ENCODE measurements at places on chromosomes 11 and 22.

DNA sequence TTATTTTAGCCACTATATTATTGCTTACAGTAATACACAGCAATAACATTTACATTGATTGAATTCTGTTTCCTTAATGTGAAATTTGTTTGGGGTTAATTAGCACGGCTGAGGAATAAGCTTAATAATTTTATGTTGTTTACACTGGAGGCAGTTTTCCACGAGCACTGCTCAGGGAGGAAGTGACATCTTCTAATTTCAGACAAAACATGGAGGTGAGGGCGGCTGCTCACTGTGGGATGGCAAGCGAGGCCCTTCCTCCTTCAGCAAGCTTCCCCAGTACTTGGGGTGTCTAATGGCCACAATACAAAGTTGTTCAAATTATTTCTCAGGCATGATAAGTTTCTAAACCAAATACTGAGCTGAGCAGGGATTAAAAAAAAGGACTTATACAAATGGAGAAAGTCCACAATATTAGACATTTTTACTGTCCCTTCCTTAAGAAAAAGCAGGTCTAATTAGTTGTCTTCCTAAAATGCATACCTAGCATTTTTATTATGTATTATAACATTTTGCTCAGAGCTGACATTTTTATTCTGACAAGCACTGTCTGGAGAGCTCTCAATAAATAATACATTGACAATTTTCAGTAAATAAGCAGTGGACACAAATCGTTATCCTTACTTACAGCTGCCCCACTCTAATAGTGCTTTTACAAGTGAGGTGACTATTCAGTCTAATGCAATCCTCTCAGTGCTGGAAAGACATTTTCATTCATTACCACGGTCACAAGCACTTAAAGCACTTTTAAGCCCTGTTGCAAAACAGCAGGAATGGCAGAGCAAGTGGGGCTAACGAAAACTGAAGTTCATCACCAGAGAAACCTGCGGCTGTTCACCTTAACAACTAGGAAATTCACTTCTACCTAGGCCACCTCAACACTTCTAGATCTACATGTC, 56.2 kb downstream of the SOX6 start:
- DNase-seq = no peak

GRCh38 chr11:96680211-96681018, 290.6 kb downstream of the JRKL start:
- no peak for DNase-seq

GRCh38 chr11:104858882-104859775, 39.1 kb downstream of the CASP12 start:
- no peak for DNase-seq

GRCh38 chr11:95085117-95085816, 4.4 kb upstream of the ENDOD1 start:
- no peak for DNase-seq

- DNase-seq = peak; percentile 58
Measured at GRCh38 chr11:72238040-72238450, 5.9 kb downstream of the PHOX2A start.

GRCh38 chr22:50210378-50211139, 9.7 kb downstream of the SELENOO start:
- DNase-seq = peak; percentile 11

GRCh38 chr11:115705200-115705599, 201.0 kb upstream of the CADM1 start:
- no peak for DNase-seq

GRCh38 chr11:134574947-134575346, 162.9 kb upstream of the B3GAT1 start:
- no peak for DNase-seq

- DNase-seq = no peak
Measured at GRCh38 chr22:46826438-46827135, 64.1 kb downstream of the TBC1D22A start.
